RPMI7951 (cell line): ENCODE measurements at places on chromosomes 5 and 9.

DNA sequence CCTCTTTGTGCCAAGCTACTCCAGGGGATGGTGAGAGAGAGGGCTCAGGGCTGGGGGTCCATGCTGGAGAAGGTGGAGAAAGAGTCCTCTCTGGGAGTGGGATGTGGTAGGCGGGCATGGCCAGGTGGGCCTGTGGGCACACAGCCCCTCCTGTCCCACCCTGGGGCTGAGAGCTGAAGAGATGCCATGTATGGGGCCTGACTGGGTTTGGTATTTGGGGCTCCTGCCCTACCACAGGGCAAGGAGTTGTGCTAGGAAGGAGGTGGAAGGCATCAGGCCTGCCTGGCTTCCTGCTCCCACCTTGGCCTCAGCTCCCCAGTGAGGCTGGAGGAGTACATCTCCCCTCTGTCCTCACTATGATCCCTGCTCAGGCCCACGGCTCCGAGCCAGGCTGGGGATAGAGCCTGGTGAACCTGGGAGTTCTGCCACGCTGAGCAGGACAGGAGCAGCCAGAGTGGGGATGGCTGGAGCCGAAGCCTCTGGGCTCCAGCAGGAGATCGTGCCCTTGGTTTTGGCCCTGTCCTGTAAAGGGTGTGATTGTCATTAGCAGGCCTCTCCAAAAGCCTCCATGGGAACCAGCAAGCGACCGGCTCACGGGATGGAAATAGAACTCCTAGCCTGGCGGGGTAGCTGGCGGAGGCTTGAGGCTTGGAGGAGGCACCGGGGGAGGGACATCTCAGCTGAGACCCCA is 75.5 kb downstream of the CACNA1B start:
- no peak for DNase-seq

GRCh38 chr5:1312206-1312605 is 17.3 kb upstream of the TERT start:
- no peak for DNase-seq

- no peak for DNase-seq
Observed at GRCh38 chr9:36999728-37000333, 34.2 kb downstream of the PAX5 start.

- no peak for DNase-seq
Observed at GRCh38 chr5:88602584-88602983, 280.4 kb downstream of the MEF2C start.

DNA sequence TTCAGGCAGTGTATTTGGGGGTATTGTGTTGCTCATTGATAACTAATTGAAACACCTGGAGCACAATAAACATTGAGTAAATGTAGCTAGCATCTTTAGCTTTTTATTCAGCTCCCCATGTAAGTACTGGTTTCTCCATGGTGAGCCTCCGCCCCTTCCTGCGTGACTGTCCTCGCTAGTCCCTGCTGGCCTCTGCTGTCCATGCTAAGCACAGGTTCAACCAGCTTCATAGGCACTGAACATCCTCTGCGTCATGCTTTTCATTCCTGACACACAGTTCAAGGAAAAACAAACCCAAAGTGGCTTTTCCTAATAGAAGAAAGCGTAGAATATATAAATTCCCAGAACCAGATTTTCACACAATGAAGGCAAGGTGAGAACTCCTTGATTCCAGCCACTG is 27.3 kb upstream of the DAP start:
- peak; percentile 14 for DNase-seq

DNA sequence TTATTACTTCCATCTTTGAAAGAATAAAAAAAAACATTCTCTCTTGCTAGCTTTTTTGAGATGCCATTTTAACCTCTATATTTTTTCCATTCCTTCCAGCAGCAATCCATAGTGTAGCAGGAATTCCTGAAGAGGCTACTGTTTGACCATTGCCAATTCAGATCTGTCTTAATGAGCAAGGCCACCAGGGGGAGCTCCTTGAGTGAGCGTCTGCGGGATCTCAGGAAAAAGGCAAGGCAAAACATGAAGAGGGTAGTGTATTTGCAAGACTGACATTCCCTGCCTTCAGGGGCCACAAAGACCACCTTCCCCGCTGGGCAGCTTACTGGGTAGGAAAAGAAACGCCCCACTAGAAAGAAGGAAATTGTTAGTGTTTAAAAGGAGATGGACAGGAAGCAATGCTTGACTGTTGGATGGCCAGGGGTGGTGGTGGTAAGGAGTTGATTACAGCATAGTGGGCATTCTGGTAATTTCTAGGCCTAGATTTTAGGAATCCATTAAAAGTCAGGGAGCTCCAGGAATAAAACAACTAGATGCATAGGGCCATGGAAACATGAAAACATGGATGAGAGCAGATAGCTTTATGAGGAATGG is 206.6 kb upstream of the HAPLN1 start:
- DNase-seq = peak; percentile 68

DNA sequence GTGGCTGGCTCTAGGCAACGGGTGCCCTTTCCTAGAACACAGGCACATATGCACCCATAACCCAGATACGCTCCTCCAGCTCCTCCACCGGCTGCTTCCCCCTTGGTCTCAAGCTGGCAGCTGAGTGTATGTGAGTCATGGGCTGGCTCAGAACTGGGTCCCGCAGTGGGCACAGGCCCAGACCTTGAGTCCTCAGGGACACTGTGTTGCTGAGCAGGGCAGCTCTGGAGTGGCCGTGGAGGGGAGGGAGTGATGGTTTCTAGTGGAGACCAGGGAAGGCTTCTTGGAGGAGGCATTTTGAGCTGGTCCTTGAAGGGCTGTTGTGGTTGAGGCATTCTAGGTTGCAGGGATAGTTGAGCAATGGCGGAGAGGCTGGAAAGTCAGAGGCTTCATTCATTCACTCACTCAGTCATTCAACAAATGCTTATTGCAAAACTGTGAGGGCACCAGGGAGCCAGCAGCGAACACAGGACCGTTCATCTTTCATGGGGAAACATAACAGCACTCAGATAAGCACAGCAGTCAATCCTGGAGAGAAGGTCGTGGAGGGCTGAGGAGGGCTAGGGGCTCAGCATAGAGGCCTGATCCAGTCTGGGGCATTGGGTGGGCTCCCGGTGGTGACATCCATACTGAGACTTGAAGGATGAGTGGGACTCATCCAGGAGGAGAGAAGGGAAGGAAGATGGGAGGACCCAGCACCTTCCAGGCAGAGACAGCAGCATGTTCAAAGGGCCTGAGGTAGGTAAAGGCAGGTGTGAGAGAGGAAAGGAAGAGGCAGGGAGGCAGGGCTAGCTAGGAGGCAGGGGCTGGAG is 2.4 kb downstream of the BBLN start:
- DNase-seq = peak; percentile 47

- no peak for DNase-seq
Observed at GRCh38 chr5:169652057-169652456, 15.0 kb downstream of the DOCK2 start.
